Forelimb muscle (tissue), 1 donor: ENCODE measurements at places on chromosomes 2 and 18. TPM values are rescaled to one million over a fixed set of nuclear protein-coding genes. Genes with fewer than 3 reads are reported as not detected.

The CCDC102B gene
- polyA plus RNA-seq = 11.9 TPM

The ANKAR gene
- polyA plus RNA-seq = 7.6 TPM

The TXNL4A gene
- polyA plus RNA-seq = 82.3 TPM

The RTKN gene
- polyA plus RNA-seq = 50.9 TPM

The CDH7 gene
- polyA plus RNA-seq = 0.51 TPM

The NEU4 gene
- polyA plus RNA-seq = 7.0 TPM

The COL4A3 gene
- 0.16 TPM for polyA plus RNA-seq

The RPL37A gene
- polyA plus RNA-seq = 4,827 TPM

The DSG3 gene
- polyA plus RNA-seq = not detected

The FLACC1 gene
- 1.4 TPM for polyA plus RNA-seq

The INPP5D gene
- polyA plus RNA-seq = 8.3 TPM

The PIEZO2 gene
- polyA plus RNA-seq = 31.0 TPM

The UGT1A9 gene
- polyA plus RNA-seq = not detected

The CABLES1 gene
- polyA plus RNA-seq = 5.3 TPM

The CROCC2 gene
- polyA plus RNA-seq = 0.20 TPM

The DNER gene
- polyA plus RNA-seq = 2.2 TPM
